Activated T-cell treated with anti-CD3 and anti-CD28 coated beads, Interleukin-2, amount 50 U/mL, for 72 hours (primary cell): ENCODE measurements at places on chromosomes 13 and 19.

DNA sequence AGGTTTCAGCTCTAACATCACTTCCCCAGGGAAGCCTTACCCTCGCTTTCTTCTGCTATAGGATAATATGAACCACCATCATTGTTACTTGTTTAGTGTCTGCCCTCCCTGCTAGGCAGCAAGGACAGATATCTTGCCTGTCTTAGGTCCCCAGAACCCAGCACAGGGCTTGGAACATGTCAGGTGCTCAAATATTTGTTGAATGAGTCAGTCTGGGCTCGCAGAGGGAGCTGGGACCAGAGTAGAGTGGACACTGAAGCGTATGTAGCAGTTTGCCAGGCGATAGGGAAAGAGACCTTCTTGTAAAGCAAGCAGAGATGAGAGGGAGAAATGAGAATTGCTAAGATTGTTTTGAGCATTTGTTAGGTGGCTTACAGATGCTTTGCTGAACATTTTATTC, 11.7 kb downstream of the BCKDHA start:
- DNase-seq = no peak

- DNase-seq = no peak
These were observed 1.8 kb downstream of the TNFAIP8L1 start for GRCh38 chr19:4641132-4641531.

- no peak for DNase-seq
These were observed 5.0 kb downstream of the PBX4 start for GRCh38 chr19:19613506-19613905.

GRCh38 chr13:80196756-80197155, 144.2 kb downstream of the SPRY2 start:
- no peak for DNase-seq

DNA sequence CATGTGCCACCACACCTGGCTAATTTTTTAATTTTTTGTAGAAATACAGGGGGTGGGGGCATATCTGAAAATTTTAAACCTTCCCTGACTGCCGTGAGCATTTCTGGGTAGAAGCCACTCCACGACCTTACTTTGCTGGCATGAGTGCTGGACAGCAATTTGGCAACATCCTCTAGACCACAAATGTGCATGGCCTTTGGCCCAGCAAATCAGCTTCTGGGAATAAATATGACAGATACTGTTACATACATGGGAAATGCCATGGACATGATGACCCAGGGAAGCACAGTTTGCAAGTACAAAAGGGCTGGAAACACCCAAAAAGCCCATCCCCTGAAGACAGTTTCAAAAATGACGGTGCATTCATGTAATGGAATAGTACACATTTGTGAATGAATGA, 3.2 kb upstream of the PVR start:
- no peak for DNase-seq

DNA sequence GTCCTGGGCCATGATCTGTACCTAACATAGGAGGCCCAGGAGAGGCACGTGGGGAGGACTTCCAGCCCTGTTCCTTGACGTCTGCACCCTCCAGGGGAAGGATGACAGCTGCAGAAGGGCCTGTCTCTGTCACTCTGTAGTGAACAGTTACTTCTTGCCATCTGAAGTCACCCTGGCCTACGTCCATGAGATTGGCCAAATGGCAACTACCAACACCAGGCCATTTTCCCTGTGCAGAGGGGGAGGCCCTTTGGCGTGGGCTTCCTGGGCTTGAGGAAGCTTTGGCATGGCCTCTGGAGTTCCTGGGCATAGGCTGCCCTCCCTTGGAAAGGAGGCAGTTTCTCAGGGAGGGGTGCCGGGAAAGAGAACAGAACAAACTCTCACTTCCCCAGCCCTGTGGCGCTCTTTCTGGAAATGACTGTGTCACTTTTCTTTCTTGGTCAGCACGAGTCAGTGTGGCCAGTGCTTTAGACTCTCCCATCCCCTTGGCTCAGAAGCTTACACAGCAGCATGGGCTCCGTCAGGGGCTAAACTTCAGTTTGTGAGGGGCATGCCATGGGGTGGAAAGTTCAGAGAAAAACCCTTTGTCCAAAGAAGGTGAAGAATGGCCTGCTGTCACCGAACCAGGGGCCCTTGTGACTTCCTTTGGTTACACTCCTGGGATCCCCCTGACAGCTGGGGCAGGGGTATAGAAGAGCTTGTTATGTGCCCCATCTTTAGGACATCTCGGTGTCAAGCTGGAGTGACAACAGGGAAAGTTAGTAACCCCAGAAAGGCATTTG, 5.3 kb downstream of the CARM1 start:
- DNase-seq = peak; percentile 59

- peak; percentile 15 for DNase-seq
These were observed 10.7 kb upstream of the PABPC3 start for GRCh38 chr13:25085125-25085742.

- peak; percentile 57 for DNase-seq
These were observed 47.2 kb downstream of the ZAR1L start for GRCh38 chr13:32267836-32268439.

- no peak for DNase-seq
These were observed 118.5 kb upstream of the SERTM1 start for GRCh38 chr13:36555151-36555986.

DNA sequence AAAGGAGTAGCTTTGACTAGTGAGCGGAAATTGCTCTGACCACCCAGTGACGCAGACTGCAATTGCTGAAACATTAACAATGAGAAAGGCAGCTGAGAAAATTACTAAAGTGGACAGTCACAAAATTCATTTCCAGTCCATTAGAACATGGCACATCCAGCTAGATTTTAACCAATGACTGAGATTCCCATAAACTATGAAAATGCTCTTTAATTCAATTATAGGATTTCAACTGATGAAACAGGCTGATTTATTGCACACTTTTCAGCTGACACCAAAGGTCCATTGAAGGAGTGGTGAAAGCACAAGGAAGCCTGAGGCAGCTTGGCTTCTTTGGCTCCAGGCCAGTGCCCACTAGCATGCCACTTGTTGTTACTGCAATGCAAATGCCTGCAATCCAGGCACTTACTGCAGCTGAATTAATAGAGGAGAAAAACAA, 933.4 kb downstream of the SLITRK6 start:
- no peak for DNase-seq
